T-helper 22 cell (primary cell): ENCODE measurements at places on chromosomes 4 and X.
A peak's percentile ranks its signal among the peaks of the same experiment; 100 is the strongest.

GRCh38 chrX:69614886-69615285 is 1.0 kb upstream of the EDA start:
- no peak for DNase-seq

DNA sequence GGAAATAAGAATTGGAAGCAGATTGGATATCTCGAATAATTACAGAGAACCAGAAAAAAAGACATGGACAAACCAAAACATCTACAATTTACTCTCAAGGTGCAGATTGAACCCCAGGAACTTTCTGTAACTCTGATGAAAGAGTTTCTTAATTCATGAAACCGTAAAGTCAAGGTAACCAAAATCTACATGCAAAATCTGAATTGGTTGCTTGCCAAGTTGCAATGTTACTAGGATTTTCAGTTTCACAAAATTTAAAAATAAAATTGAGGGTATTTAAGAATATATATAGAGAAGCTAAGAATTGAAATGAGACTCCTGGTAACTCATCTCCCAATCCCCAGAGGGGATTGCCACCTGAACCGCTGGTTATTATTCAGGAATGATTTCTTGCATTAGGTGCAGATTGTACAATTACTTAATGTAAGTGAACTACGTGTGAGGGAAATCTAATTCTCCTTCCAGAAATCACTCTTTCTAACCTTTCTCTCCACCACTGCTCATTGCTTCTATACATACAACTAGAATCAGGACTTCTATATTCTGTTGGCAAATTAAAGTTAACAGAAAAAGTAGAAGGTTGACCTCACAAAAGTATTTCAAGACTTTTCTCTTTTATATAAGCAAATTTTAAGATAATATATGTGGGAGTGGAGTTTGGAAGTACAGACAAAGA is 221.5 kb upstream of the NDST4 start:
- DNase-seq: no peak

GRCh38 chr4:153466081-153466948 is at the start of gene TMEM131L:
Gene TMEM131L, plus strand, starts transcription at chr4:153466360. Its CDS starts 38 bp downstream, at chr4:153466398.
- peak; percentile 64 for DNase-seq

DNA sequence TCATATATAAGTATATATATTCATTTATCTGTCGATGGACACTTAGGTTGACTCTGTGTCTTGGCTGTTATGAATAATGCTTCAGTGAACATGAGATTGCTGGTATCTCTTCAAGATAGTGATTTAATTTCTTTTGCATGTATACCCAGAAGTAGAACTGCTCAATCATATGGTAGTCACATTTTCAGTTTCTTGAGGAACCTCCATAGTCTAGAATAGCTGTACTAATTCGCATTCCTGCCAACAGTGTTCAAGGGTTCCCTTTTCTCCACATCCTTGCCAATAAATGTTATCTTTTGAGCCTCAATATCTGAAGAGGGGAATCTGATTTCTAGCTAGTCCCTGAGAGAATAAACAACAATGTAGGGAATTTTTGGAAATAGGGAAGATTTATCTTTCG is 32.4 kb upstream of the CCNG2 start:
- DNase-seq: no peak

- no peak for DNase-seq
Observed at GRCh38 chr4:123577225-123577906, 180.8 kb downstream of the SPRY1 start.

- DNase-seq: no peak
Observed at GRCh38 chrX:826448-826847, 195.9 kb downstream of the SHOX start.

DNA sequence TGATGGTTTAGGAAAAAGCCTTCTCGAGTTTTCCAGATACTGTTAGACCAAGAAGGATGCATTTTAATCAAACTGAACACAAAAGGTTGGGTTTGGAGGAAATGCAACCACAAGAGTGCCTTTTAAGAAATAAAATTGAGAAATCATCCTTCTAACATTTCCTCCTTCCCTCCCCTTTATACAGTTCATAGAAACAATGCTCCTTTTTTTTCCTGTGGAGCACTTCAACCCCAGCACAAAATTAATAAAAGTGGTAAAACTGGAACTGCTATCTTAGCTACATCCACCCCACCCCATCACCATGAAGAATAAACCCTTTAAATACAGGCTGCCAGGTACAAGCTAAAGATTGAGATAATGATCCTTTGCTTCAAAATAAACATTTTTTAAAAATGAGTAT is 211.1 kb downstream of the RELL1 start:
- no peak for DNase-seq

GRCh38 chrX:101385026-101385684 is 836 bp downstream of the BTK start:
- no peak for DNase-seq

DNA sequence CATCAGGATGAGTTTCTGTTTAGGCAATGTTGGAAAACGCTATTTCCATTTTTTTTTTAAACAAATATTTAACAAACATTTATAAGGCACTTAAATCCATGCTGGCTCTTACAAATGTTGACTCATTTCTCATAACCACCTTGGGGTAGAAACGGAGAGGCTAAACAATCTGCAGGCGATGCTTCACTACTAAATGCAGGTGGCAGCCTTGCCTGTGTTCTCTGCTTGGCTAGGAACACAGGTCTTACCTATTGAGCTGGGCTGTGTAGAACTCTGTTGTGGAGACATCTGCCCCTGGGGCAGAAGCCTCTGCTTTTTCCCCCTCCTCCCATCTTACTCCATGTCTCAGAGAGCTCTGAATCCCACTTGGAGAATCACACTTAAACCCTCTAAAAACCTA is 1.4 kb upstream of the CXCL1 start:
- DNase-seq: no peak

- no peak for DNase-seq
Observed at GRCh38 chrX:2427737-2428136, 73.0 kb downstream of the DHRSX start.

DNA sequence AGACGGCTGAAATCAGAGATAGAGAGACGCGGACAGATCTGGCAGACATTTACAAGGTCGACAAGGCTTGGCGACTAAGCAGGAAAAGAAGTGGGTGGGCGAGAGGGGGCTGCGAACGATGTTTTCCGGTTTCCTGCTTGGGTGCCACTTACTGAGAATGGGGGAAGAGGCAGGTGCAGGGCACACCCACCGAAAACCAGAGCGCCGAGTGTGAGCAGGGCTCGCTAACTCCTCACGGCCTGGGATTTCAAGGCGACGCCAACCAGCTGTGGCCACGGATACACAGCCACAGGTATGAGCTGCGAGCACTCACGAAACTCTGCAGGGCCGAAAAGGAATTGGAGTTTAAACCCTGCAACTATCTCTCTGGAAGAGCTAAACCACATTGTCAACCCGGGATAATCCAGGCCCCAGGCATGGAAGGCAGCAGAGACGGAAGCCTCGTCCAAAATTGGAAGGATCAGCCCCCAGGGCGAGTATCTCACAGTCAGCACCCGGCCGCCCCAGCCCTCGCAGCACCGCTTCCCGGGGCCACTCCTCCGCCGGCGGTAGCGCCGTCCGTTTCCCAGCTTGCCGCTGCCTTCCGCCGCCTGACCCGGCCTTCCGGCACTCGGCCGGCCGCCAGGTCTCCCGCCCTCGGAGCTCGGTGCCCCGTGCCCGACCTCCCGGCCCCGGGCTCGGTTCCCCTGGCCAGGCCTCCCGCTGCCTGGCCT is 778 bp downstream of the CASP3 start:
- peak; percentile 12 for DNase-seq

DNA sequence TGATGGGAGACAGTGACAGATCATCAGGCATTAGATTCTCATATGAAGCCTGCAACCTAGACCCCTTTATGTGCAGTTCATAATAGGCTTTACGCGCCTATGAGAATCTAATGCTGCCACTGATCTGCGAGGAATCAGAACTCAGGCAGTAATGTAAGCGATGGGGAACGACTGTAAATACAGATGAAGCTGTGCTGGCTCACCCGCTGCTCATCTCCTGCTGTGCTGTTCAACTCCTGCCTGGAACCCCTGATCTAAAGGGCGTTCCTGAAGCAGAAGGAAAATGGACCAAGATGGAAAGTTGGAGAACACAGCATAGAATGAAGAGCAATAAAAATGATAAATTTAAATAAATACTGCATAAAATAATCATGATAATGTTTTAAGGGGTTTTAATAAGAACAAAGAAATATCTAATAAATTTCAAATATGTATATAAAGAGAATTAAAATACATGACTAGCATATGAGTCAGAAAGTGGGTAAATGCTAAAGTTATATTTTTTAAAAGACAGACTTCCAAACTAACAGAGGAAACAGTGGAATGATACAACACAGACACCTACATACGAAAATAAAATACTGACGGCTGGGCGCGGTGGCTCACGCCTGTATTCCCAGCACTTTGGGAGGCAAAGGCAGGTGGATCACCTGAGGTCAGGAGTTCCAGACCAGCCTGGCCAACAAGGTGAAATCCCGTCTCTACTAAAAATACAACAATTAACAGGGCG is 59.2 kb downstream of the RBM47 start:
- DNase-seq: no peak

DNA sequence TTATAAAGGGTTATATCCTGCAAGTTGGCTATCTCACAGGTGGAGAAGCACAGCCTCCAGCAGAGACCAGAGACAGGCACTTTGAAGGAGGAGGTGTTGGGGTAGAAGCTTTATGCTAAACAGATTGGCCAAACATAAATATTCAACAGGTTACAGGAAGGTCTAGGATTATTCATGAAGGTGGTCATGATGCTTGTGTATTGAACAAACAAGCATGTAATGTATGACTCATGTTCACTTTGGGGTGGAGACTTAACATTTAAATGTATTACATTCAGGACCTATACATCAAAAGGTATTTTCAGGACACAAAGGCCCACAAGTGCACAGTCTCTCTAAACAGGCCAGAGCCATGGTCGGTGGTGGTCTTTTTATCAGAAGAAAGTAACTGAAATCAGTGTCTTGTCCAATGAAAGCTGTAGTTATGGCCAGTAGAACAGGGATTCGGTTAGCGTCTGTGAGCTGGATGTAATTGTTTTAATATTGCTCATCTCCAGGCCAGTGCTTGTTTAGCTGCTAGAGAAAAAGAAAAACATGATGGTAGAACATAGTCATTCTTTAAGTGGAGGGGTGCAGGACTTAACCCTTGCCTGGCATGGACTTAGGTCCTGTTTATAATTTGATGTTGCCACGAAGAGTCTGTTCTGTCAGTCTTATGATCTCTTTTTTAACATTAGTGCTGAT is 555.2 kb upstream of the PCDH10 start:
- no peak for DNase-seq

DNA sequence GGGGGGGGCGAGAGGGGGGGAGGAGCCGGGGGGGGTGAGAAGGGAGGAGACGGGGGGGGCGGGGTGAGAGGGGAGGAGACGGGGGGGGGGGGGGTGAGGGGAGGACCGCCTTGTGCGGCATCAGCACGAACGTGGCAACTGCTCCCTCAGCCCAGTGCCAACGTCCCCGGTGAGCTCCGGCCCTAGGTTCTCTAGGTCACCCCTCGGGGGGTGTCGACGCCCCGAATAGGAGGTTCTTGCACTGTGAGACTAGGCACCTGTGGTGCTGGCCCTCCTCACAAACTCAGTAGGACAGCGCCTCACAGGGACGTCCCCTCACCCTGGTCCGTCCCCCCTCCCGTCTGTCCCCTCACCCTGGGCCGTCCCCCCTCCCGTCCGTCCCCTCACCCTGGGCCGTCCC is 21.5 kb upstream of the GTPBP6 start:
- no peak for DNase-seq

DNA sequence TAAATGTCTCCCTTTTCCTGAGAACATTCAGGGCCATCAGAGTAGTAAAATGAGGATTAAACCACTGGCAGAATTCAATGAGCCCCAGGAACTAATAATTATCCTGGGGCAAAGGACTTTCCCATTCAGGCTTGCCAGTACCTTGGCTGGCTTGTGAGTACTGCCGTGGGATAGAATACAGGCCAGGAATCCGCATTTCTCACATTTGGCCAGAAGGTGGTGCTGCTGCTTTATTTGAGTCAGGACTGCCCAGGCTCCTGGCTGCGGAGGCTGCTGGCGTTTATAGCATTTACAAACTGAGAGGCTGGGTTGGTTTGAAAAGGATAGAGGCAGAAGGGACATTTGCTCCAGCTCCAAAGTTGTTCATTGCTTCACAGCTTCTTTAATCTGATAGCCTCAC is 91.4 kb downstream of the RTL9 start:
- DNase-seq: peak; percentile 2

- no peak for DNase-seq
Observed at GRCh38 chrX:47643926-47644325, 6.4 kb downstream of the ELK1 start.

GRCh38 chr4:134848681-134849080 is 647.1 kb upstream of the PABPC4L start:
- no peak for DNase-seq

DNA sequence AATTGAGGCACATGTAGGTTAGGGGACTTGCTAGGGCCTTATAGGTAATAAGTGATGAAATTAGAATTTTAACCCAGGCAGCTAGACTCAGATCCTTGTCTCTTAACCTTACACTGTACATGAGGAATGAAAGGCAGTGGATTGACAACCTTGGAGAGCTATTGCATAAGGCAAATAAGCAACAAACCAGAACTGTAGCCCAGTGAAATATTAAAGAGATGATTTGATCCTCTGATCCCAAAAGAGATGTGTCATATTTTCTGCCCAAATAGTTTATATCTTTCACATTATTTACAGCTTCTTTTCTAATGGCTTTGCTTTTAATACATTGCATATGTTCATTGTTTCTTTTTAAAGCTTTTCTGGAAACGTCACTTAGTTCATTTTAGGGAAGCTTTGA is 252.6 kb downstream of the ANK2 start:
- no peak for DNase-seq
